Stimulated activated CD4-positive, alpha-beta T cell treated with anti-CD3 and anti-CD28 coated beads, Interleukin-1b, Interleukin-23, amount 100 ng/mL, for 1 hour (primary cell): ENCODE measurements at places on chromosomes 3 and 15.

- DNase-seq, result no peak
Observed at GRCh38 chr15:98715890-98716443, 67.6 kb downstream of the IGF1R start.

- no peak for DNase-seq
Observed at GRCh38 chr3:45309876-45310275, 78.5 kb upstream of the LARS2 start.

GRCh38 chr3:71041371-71041770 is 542.2 kb downstream of the FOXP1 start:
- no peak for DNase-seq

- DNase-seq, result no peak
Observed at GRCh38 chr15:43105077-43105736, 631 bp downstream of the UBR1 start.
